NCI-H1417 treated with DMSO at 0.1 percent for 48 hours (cell line): ENCODE measurements at places on chromosomes 6 and 20.

DNA sequence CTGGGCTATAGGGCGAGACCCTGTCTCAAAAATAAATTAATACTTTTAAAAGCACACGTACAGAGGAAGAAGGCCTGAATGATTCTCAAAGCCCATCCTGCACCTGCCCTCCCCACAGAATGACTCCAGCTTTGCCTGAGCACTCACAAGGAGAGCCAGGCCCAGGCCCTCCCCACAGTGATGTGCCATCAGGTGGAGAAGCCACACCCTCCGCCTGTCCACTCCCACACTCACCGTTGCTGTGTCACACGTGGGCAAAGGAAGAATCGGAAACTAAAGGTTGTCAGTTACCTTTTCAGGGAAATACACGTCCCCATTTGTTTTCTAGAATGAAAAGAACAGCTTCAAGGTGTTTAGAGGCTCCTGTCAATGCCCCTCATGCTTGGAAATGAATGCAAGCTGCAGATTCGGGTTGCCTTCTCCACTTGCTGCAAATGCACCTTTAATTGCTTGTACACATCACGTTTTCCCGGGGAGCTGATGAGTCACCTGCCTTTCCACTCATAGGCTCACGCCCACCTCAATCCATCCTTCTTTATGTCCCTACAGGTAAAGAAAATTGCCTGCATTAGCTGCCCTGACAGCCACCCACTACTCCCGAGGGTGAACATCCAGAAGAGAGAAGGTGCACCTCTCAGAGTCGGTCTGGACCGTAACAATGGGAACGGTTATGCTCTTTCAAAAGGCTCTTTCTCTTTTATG is 45.5 kb upstream of the AFDN start:
- DNase-seq, result peak; percentile 46

DNA sequence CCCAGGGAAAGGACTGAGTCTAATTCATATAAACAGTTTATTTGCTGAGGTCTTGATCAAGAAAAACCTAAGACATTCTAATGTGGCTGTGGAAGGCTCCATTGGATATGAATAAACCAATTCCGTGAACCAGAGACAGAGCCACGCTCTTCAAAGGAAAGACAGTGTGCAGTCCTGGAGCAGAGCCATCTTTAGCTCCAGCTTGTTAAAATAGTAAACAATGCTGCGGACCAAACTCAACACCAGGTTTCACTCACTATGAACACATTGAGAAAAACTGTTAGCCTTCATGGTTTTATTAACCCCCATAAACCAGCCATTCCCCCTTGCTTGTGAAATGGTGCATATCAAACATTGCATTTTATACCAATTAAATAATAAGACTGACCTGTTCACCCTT is 61.9 kb downstream of the COL9A1 start:
- no peak for DNase-seq

- peak; percentile 11 for DNase-seq
Observed at GRCh38 chr6:28683945-28684538, 158.4 kb downstream of the GPX5 start.

DNA sequence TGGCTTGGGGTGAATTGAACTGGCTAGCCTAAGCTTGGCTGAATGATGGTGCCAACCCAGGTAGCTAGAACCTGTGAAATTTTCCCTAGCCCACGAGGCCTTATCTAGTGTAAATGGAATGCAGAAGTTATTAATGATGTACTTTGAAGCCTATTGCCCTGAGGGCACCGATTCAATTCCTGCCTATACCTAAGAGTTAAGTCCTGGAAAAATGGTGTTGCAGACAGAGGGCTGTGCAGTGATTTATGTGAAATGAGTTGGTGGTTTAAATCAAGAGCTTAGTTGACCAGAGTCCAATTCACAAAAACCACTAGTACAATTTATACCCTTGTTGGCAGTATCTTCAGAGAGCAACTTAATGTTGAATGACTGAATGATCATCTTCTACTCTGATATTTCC is 373.8 kb upstream of the JAG1 start:
- DNase-seq, result no peak

DNA sequence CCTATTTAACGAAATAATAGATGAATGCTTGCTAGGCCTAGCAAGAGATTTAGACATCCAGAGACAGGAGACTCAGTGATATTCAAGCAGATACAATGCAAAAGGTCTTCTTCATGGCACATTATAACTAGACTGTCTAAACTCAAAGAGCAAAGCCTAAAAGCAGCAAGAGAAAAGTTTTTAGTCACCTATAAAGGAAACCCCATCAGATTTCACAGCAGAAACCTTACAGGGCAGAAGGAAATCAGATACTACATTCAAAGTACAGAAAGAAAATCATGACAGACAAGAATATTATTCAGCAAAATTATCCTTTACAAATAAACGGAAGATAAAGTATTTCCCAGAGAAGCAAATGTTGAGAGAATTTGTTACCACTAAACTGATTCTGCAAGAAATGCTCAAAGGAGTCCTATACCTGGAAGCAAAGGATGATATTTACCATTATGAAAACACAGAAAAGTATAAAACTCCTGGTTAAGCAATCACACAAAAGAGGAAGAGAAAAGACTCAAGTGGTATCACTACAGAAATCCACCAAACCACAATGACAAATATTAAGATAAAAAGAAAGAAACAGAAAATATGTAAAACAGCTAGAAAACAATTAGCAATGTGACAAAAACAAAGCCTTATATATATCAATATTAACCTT is 333.7 kb downstream of the MEI4 start:
- no peak for DNase-seq

GRCh38 chr6:26521600-26522391 is 16.4 kb upstream of the HMGN4 start:
- DNase-seq, result peak; percentile 63

- DNase-seq, result no peak
Observed at GRCh38 chr20:53707371-53708055, 113.9 kb upstream of the ZNF217 start.

- DNase-seq, result no peak
Observed at GRCh38 chr20:46694484-46694883, 5.2 kb upstream of the TP53RK start.

- no peak for DNase-seq
Observed at GRCh38 chr20:57783956-57784837, 74.4 kb upstream of the PMEPA1 start.

- DNase-seq, result no peak
Observed at GRCh38 chr6:52341561-52342260, 20.2 kb upstream of the PAQR8 start.

DNA sequence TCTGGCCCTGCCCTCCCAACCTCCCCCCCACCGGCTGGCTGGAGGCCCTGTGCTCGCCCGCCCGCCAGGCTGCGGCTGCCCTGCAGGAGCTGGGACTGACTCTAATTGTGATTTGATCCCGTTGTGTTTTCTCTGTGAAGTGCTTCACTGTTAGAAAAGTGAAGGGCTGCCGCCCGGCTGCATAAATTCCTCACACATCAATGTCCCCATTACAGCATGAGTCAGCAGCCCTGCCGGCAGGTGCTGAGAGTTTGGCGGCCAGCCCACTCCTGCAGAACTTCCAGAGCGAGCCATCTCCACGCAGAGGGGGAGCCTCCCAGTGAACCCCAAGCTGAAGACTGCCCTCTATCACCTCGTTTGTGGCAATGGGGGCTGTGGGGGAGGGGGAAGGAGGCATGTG is 137.9 kb downstream of the DLL1 start:
- DNase-seq, result peak; percentile 73

DNA sequence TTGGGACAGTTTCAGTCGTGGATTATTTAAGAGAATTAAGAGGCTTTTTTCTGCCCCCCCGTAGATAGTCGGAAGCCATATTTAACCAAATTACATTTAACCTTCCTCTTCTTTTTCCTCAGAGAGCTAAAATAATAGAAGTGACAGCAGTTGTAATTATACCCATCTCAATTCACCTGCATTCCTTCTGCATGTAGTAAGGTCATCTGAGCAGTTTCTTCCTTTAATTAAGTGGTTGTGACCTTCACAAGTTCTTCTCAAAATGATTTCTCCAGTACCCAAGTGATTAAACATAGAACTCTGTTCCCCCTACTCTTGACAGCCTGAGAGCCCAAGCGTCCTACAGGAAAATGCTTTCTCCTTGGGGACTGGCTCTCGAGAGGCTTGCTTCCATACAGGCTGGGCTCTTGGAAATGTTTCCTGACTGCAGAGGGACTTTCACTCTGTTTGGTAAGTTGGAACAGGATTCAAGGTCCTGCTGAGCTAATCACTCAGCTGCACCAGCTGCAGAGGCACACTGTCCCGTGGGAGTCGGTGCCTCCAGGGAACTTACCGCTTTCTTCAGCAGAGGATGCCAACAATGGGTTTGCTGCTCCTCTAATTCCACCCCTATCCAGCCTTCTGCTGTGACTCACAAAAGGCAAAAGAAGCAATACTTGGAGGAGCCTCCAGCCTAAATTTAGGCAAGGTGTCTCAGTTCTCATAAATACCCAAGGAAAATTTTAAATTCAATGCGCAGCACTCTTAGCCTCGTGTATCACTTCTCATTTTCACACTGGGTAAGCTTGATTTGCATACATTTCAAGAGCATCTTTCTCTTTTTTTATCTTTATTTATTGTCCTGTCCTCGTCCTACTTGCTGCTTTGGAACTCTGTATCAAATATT is 414.9 kb downstream of the KIF16B start:
- DNase-seq, result no peak

GRCh38 chr20:1204576-1204975 is 1.3 kb downstream of the C20orf202 start:
- DNase-seq, result no peak

DNA sequence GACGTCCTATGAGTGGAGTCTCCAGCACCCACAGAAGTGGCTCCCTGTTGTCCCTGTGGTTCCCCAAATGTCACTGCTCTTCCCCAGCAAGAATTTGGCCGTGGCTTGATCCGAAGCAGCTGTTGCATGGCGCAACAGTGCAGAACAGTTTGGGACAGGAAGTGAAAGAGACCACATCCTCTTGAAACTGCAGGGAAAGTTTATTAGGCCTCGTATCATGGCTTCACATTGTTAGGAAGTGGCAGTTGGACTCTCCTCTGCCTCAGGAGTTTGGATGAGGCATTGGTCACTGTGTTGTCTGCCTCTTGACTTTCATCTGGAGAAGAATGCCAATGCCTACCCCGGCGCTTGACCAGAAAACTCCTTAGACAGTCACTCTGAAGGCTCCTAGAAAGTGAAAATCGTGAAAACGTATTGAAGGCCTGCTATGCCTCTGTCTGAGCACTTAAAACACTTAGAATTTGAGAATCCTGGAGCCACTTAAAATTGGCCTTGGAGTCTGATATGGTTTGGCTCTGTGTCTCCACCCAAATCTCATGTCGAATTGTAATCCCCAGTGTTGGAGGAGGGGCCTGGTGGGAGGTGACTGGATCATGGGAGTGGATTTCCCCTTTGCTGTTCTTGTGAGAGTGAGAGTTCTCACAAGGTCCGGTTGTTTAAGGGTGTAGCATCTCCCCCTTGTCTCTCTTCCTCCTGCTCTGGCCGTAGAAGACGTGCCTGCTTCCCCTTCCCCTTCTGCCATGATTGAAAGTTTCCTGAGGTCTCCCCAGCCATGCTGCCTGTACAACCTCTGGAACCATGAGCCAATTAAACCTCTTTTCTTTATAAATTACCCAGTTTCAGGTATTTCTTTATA is 334.9 kb upstream of the JARID2 start:
- DNase-seq, result no peak

- no peak for DNase-seq
Observed at GRCh38 chr6:23823421-23823820, 302.6 kb upstream of the NRSN1 start.

DNA sequence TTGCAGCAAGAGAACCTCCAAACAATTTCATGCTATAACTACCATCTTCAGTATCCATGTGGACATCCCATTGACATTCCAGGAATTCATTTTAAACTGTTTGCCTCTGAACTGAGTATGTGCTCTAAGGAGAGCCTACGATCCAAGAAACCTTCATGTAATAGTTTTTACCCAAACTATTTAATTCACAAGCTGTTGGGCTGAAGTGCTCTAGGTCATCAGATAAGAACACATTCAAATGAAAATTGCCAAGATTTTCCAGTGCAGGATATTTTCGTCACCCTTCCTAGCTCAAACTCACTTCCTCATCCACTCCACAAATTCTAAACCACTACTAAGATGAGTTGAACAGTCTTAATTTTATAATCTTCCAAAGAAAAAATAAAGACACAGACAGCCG is 12.8 kb downstream of the RSPO3 start:
- DNase-seq, result no peak

- no peak for DNase-seq
Observed at GRCh38 chr6:13927203-13927602, 2.5 kb downstream of the RNF182 start.

GRCh38 chr6:22468256-22468965 is 101.0 kb upstream of the HDGFL1 start:
- DNase-seq, result no peak

- no peak for DNase-seq
Observed at GRCh38 chr6:38234934-38235682, 404.6 kb downstream of the BTBD9 start.

DNA sequence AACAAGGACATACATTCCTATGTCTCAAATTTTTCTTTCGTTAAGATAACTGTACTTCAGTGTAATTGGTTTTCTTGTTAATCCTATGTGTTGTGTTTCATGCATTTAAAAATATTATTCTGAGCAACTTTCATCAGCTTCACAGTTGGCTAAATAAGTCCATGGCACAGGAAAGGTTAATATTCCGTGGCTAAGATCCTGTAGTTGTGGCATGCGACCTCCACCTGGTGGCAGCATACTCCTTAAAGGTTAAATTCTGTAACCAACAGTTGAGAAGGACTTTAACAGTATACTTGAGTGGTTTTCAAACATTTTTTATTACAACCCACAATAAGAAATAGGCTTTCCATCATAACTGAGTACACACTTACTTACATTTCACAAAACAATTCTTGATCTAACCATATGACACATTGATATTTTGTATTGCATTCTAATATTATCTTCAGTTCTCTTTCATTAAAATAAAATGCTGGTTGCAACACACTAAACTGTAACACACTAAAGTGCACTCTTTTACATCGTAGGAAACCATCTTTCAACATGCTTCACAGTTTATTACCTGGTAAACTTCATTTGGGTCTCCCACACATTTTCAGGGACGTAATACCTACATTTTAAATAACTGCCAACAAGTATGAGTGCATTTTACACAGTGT is 118.3 kb downstream of the SLX4IP start:
- DNase-seq, result peak; percentile 6

DNA sequence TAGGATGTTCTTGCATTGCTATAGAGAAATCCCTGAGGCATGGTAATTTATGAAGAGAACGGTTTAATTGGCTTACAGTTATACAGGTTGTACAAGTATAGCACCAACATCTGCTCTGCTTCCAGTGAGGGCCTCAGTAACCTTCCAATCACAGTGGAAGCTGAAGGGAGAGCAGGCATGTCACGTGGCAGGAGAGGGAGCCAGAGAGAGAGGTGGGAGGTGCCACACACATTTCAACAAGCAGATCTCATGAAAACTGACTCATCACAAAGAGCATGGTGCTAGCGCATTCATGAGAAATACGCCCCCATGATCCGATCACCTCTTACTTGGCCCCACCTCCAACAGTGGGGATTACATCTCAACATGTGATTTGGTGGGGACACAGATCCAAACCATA is 871.2 kb downstream of the TFAP2A start:
- DNase-seq, result no peak

- DNase-seq, result no peak
Observed at GRCh38 chr6:71887006-71887743, 825 bp downstream of the RIMS1 start.
